NCI-H460 (cell line): ENCODE measurements at places on chromosomes 6 and 20.

DNA sequence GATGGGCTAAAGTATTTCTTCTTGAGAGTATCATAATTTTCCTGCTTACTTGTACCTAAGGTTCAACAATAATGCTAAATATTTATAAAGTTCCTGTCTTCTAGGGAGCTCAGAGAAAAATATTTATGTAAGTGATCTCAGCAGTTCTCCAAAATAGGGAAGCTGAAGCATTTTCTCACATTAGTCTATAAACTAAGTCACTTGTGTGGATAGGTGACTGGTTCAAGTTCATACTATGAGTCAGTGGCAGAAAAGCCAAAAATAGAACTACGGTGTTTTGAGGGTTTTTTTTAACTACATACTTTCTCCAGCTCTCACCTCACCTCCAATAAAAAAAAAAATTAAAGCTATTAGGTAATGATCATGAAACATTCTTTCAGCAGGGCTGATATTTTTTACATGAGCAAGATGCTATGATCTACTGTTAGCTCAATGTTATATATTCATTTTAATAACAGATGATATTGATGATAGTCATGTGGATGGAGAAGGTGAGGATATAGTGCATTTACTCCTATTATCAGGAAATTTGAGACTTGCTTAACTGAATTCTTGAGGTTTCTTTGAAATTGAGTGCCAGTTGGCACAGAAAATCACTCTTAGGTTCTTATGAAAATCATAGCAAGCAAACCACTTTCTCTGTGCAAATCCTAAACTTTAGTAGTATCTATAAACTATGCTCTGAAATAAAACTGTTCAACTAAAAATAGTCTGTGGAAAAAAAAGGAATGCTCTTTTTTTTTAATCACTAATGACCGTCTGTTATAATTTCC lies 4.1 kb upstream of the MOXD1 start:
- no peak for DNase-seq

DNA sequence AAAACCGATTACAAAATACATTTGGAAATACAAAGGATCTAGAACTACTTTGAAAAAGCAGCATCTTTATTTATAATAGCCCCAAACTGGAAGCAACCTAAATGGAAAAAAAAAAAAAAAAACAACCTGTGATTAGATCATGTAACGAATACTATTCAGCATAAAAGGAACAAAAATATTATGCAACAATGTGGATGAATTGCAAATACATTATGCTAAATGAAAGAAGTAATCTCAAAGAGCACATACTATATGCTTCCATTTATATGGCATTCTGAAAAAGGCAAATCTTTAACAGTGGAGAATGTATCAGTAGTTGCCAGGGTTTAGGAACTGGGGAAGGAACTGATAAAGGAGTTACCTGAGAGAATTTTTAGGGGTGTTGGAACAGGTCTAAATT lies 28.9 kb downstream of the IRAK1BP1 start:
- no peak for DNase-seq

GRCh38 chr20:44688053-44688625 lies 27.0 kb upstream of the CCN5 start:
- no peak for DNase-seq

DNA sequence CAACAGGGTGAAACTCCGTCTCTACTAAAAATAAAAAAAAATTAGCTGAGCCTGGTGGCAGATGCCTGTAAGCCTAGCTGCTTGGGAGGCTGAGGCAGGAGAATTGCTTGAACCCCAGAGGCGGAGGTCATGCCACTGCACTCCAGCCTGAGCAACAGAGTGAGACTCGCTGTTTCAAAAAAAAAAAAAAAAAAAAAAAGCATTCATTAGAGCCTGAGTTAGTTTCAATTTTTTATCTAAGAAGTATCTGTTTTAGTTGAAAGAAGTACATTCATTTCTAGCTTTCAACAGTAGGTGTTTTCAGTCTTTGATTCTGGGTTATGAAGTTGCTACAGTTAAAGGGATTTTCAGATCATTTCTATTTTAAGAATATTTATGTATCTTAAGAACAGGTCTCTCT lies 42.2 kb downstream of the ZNF292 start:
- no peak for DNase-seq

DNA sequence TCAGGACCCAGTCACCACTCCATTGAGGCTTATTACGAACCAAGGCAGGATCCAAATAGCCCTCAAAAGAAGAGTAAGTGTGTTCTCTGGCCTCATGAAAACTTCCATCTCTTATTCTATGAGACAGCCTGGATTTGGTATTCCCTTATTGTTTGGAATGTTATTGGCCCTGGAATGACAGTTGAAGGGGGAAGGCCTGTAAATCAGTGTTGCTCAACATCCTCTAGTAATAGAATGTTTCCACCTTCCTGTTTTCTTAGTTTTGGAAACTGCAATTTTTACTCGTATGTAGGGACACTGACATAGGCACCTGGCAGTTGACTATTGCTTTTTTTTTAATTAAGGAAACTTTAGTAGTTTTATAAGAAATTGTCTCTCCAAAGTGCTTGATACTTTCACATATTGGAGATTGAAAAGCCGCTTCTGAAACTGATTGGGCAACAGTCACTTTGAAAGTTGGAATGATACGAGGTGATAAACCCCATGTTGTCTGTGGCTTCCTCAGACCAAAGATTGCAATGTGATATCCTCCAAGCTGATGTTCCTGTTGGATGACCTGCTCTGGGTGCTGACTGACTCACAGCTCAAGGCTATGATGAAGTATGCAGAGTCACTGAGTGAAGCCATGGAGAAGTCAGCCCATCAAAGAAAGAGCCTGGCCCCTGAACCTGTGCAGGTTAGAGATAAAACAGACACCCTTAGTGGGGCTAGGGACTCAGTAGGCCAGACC lies 43.1 kb downstream of the BLTP3A start:
- no peak for DNase-seq

DNA sequence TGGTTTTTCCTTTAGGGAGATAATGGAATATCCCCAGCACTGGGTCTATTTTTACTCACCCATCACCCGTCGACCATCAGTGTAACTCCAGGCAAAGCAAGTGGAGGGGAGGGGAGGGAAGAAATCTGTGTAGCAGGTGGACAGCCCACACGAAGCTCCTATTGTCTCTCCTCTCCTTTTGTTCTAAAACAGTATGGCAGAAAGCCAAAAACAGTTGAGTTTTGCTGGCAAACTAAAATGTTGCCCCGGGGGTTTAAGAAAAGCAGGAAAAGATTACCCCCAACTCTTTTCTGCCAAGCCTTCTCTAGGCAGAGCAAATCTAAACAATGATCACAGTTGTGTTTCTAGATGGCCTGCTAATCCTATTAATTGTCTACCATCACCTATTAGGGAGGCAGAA lies 89.7 kb downstream of the PREP start:
- no peak for DNase-seq

DNA sequence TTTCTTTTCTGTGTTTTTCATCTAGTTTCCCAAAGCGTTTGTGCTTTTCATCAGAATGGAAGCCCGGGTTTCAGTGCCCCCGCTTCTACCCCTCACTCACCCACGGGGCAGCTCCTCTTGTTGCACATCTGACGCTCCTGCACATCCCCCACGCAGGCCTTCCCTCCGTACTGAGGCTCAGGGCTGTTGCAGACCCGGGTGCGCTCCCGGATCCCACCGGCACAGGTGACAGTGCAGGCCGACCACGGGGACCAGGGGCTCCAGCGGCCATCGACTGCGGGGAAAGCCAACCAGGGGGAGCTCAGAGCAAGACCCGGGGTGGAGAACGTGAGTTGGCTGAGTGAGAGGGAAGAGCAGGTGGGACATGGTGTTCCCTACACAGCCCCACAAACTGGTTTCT lies 19.0 kb downstream of the THBS2 start:
- DNase-seq, result no peak

GRCh38 chr6:158715330-158716311 lies 65.8 kb downstream of the SYTL3 start:
- no peak for DNase-seq

- no peak for DNase-seq
Observed at GRCh38 chr6:16956361-16956760, 145.5 kb upstream of the STMND1 start.

DNA sequence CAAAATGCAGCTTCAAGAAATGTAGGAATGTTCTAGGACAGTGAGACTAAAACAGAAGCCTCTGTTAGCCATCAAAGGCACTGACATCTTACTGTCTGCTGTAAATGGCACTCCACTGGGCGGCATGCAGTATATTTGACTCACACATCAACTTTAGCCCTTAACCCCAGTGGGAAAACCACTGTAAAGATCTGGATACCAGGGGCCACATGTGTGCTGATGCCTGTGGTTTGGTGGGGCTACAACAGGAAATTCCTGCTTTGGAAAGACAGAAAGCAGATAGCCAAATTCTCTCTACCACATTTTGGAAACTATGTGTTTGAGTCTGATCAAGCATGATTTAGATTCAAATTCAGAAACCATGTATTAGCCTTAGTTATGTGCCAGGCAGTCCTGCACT lies 4.3 kb downstream of the PFDN4 start:
- DNase-seq, result no peak

DNA sequence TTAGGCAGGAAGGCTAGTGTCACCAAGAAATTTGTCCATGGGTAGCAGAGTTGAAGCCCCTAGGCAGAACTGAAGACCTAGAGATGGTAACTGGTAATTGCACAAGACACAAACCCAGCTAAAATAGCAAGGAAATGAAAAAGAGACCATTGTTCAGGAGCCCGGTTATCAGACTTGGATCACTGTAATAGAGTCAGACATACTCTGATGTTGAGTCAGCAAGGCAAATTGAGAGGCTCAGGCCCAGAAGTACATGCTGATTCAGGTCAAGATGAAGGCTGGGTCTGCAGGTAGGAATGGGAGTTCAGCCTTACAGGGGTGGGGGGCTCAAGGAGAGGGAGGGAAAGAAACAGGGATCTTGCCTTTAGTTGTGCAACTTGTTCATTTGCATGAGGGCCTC lies 6.5 kb upstream of the TMEM242 start:
- no peak for DNase-seq

GRCh38 chr20:18276821-18277220 lies 11.5 kb upstream of the ZNF133 start:
- DNase-seq, result peak; percentile 75

DNA sequence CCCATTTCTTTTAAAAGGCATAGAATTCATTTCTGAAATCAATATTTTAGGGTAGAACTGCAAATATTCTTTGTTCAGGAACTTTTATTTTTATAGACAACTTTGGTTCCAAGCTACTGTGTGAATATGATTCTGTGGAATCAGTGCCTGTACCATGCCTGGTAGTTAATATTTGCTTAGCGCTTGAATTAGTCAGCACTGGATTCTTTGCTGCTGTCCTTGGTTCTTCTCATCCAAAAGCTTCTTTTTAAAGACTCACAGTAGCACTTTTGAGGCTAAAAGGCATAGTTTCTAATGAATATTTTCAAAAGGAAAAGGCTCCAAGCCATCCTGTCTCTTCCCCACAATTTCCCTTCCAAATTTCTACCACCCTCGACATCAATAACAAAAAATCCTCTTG lies 109.5 kb downstream of the SLC35F1 start:
- DNase-seq, result no peak

DNA sequence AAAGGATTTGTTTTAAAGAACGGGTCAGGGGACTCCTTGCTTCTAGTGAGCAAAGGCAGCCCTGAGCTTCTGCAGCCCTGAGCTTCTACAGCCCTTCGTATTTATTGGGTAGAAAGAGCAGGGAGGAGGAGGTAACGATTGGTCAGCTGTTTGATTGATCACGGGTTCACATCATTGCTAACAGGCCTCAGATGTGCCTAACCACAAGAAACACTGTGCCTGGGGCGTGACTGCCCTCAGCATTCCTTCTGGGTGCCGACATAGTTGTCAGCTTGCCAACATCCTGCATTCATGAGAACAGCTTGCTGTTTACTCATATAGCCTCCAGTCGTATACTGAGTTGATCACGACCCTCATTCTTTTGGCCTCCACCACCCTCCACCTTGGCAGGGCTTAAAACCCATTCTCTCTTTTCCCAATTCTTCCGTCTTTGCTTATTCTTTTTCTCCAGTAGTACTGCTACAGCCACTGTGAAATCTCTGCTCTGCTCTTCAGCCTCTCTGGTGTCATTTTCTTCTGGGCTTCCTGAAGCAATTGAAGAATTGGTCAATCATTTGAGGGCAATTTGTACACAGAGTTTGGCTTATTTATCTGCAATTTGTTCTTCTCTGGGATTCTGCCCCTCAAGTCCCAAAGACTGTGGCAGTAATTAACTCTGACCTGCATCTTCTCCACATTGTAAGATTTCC lies 25.4 kb upstream of the NOP56 start:
- peak; percentile 26 for DNase-seq

GRCh38 chr6:161316531-161316930 lies 42.7 kb upstream of the AGPAT4 start:
- DNase-seq, result no peak
